ENCODE measurements at places on chromosomes 6 and 20.

DNA sequence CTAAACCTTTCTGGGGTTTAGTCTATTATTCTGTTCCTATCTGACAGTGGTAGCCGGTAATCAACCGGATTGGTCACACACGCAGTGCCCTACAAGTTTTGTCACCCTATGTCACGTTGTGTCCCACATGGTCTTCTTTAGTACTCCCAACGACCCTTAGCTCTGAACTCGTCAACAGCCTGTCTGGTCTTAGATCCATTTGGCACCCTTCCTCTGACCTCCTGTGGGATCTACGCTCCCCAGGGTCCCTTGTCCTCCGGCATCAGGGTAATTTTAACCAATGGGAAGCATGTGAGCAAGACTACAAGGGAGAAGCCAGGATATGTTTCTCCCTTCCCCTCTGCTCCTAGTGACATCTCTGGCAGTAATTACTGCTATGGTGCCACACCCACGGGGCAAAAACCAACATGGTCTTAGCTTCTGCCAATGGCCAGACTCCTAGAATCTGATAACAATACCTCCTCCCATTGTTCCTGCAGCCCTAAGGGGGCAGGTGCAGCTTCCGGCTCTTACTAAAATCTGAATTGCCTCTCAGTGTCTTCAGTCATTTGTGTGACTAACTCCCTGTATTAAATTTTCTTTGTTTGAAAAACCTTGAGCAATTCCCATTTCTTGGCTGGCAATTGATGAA is 56.6 kb downstream of the MAFB start:
- no peak for DNase-seq

DNA sequence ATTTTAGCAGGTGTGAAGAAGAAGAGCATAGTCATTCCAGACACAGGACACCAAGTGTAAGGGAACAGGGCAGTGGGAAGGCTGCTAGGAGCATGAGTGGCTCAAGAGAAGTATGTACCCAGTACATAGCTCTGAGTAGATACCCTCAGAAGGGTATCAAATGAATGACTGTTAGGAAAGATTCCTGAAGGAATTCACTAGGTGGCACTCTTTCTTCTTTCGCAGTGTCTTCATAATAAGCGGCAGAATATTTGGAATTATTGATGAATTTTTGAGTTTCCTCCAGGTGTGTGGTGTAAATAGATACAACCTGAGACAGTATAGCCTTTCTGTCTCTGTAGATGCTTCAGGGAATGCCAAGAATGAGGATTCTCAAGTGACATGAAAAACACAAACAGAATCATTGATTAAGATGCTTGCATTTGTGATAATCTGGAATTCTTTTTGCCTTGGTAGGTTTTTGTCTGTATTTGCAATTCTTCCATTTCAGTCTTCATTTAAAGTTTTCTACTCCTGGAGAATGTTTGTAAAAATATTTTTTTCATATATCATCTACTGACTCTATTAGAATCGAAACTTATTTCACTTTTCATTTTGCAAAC is 264.3 kb upstream of the RIMS1 start:
- no peak for DNase-seq

DNA sequence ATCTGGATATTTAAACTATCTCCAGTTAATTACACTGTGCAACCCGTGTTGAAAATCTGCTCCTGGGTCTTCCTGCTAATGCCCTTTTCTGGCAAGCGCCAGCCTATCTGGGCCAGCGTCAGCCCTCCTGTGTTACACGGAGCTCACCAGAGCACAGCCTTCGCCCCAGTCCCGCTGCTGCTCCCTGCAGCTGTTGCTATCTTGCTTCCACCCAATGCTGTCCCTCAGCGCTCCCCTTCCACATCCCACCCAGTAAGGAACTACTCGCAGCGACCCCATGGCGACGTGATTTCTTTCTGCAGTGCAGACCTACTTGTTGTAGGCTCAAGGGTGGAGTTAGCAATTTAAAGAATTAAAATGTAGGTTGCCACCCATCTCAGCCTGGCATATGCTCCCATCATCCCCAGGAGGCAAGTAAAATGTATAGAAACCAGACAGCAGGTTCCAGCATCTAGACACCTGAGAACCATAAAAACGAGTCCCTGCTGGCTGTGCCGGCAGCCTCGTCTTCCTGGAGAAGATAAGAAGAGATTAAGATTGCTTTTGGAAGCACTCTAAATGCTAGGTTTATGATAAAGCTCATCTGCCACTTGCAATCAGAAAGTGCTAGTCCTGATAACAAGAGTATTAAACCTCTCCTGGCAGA is 254.3 kb upstream of the FOXQ1 start:
- no peak for DNase-seq

DNA sequence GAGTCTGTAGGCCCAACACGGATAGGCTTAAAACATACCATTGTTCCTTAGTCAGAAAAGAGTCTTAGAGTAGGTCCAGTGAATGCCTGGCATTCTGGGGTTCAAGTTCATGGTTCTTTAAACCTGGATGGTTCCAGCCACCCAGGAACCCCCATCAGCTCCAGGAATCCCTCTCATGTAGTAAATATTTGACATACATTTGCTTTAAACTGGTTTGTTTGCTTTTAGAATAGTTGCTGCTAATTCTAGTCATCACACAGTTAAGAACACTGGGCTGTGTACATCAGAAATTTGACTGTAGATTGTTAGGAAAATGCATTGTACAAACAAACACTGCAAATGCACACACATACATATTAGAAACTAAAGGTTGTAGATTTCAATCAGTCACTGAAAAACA is 30.6 kb upstream of the PBOV1 start:
- DNase-seq, result no peak

GRCh38 chr20:12023194-12023795 is 105.6 kb downstream of the BTBD3 start:
- DNase-seq, result no peak

- peak; percentile 54 for DNase-seq
These were observed 333.7 kb downstream of the ZFAND3 start for GRCh38 chr6:38153076-38153797.

DNA sequence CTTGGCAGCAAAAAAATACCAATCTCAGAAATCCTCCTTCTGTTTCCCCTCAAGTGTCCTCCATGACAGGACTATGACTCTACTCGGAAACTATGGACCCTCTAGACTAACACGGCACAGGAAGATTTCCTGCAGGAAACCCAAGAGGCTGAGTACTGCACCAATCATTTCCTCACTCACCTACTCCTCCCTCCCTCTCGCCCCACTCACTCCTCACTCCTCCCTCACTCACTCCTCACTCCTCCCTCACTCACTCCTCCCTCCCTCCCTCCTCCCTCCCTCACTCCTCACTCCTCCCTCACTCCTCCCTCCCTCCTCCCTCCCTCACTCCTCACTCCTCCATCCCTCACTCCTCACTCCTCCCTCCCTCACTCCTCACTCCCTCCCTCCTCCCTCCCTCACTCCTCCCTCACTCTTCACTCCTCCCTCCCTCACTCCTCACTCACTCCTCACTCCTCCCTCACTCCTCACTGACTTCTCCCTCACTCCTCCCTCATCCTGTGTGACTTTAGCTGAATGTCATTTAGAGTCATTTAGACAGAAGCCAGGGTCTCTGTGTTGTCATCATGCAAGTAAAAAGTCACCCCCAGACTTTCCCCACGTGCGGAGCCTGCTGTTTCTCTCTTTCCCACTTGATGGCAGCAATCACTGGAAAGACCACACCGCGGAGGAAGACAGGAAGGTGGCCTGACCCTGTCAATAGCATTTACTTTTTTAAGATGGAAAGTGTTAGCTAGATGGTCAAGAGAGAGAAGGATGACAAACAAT is 226.8 kb upstream of the PDE10A start:
- peak; percentile 28 for DNase-seq

GRCh38 chr6:121334299-121335086 is at the start of gene TBC1D32:
TBC1D32 (minus strand) TSS chr6:121334480; CDS start chr6:121334430, 50 bp downstream.
- DNase-seq, result peak; percentile 92

GRCh38 chr6:56050530-56051201 is 175.3 kb upstream of the BMP5 start:
- DNase-seq, result no peak

DNA sequence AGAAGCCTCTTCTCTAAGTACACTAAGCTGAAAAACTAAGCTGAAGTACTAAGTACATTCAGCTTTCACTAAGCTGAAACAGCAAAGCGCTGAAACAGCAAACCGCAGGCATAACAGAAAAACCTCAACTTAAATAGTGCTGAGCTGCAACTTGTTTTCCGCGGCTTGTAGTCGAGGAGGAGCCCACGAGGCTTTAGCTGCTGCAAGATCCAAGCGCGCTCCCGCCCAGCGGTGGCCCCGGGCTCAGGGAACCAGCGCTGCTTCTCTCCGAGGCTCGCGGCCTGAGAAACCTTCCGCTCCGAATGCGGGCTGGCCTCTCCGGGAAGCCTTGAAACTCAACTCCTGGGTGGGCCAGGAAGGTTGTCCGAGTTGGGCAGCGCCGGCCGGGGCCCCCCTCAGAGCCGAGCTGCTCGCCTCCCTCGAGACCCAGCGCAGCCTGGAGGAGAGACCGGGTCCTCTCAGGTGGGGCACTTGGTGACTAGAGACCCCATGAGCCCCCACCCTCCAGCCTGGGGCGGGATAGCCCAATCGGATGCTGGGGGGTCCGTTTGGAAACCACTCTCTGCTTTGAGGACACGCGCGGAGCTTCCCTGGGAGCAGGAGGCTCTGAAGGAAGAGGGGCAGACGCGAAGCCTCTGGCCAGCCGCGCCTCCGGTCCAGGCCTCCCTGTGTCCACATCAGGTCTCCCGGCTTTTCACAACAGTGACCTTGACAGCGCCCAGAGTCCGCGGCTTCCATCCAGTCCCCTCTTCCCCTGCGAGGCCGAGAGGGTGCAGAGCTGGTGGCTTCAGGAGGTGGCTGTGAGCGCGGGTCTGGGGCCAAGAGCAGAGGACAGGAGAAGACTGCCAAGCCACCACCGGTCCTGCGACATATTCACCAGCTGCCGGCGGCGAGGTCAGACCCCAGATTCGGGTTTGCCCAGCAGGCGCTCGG is 38.1 kb upstream of the HLA-E start:
- peak; percentile 11 for DNase-seq

GRCh38 chr6:28634411-28634760 is 108.7 kb downstream of the GPX5 start:
- DNase-seq, result no peak

DNA sequence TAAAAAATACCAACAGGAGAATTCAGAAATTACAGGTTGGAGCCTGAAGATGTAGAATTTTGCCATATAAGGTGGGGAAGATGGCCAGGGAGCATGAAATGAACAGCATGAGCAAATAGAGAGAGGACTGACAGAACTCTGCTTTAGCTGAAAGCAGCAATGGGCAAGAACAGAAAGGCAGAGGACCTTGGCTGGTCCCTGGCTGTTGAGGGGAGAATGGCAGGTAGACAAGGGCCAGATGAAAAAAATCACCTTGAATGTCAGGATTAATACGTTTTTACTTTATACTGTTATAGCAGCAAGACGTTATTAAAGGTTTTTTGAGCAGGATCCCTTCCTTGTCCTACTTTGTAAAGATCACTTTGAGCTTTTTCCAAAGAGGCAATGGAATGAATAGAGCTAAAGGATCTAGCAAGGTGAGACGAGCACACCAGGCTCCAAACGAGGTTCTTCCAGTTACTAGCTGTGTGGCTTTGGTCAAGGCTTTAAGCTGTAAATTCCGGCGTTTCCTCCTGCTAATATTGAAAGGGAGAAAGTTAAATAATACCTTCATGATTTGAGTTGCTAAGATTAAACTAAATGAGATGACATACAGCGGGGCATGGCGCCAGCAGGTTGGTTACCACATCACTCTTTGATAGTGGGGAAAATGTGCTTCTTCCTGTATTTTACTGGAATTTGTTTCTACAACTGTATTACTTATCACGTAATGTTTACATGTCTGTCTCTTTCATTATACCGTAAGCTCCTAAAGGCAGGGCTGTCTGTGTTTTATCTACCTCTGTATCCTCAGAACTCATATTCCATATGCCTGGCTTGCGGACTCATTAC is 776 bp downstream of the PPIL1 start:
- DNase-seq, result peak; percentile 11

- no peak for DNase-seq
These were observed 5.7 kb upstream of the RALGAPB start for GRCh38 chr20:38466983-38467382.

GRCh38 chr6:5248302-5249098 is 12.2 kb downstream of the LYRM4 start:
- DNase-seq, result no peak

DNA sequence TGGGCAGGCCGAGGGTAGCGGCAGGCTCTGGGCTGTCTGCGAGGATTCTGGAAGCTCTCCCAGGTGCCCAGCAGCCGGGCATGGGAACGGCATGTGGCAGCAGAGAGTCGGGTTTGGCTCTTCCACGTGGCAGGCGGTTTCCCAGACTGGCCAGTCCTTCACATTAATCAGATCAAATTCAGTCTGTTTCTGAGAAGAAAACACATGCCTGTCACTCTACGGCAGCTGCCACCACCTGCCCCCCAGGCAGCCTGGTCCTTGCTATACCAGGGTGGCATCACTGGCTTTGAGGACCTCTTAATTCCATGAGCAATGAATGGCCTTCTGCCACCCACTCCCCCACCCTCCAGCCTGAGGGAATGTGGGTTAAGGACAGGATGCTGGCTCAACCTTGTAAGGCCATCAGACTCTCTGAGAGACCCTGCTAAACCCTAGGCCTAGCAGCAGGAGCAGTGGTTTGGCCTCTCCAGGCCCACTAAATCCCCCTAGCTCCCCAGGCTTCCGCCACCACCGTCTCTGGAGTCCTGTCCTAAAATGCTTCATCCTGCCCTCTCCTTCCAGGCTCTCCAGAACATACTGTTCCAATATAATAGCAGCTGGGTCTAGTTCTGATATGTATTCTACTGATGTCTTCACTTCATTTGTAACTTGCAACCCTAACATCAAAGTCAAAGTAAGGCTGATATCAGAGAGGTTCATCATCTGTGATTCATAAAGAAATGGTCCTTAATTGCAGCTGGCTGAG is 47.8 kb downstream of the PLCG1 start:
- DNase-seq, result no peak

DNA sequence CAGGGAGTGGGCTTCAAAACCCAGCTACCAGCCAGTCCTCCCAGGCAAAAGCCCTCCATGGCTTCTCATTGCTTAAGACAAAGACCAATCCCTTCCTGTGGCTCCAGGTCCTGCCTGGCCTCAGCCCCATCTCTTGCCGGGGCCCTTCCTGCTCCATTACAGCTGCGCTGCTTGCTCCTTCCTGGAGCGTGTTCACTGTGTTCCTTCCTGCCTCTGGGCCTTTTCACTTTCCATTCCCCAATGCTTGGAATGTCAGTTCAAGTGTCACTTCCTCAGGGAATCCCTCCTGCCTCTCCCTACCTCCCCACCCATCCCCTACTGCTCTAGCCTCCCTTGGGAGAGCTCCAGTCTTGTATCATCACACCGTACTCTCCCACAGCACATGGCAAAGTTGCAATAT is 11.1 kb upstream of the ITPR3 start:
- DNase-seq, result no peak

- DNase-seq, result no peak
These were observed 299.4 kb downstream of the ZFAND3 start for GRCh38 chr6:38118791-38119365.

GRCh38 chr6:156378853-156379252 is 398.3 kb upstream of the ARID1B start:
- DNase-seq, result no peak

DNA sequence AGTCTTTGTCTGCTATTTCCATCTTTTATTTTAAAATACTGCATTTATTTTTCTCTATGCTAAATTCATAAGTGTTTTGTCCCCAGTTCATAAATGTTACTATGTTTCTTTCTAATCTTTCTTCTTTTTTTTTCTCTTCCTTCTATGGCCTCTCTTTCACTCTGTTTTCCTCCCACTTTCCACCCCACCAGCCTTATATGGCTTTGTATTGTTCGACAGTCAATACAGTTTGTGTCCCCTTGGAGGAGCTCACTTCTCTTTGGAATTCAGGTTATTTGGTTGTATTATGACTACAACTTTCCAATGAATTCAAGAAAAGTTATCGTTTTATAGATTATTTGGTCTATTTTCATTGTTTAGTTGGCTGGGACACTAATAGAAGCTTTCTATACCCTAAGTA is 393.5 kb downstream of the NKAIN2 start:
- no peak for DNase-seq

Measured in MG63 (cell line).